Activated naive CD8-positive, alpha-beta T cell treated with anti-CD3 and anti-CD28 coated beads, Interleukin-2, amount 50 U/mL, for 24 hours (primary cell): ENCODE measurements at places on chromosomes 2 and 18.

DNA sequence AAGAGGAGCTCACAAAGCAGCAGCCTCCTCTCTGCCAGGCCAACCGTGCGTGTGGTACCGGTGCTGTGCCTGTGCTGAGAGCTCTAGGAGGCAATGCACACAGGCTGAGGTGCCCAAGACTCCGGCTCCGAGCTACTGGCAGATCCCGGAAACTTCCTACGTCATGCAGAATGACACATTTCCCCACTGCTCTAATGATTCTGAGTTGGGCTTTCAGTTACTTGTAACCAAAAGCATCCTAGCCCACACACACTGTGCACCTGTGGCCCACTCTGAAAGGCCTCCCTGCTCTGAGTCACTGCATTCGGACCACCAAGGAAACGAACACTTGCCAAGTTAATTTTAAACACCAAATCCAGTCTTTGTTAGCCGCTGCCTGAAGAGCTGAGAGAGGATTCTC is 9.3 kb upstream of the RNU4ATAC start:
- no peak for DNase-seq

GRCh38 chr2:205218056-205218455 is 464.2 kb upstream of the NRP2 start:
- no peak for DNase-seq

- DNase-seq = no peak
Measured at GRCh38 chr18:40431071-40431985, 1523.7 kb upstream of the PIK3C3 start.

DNA sequence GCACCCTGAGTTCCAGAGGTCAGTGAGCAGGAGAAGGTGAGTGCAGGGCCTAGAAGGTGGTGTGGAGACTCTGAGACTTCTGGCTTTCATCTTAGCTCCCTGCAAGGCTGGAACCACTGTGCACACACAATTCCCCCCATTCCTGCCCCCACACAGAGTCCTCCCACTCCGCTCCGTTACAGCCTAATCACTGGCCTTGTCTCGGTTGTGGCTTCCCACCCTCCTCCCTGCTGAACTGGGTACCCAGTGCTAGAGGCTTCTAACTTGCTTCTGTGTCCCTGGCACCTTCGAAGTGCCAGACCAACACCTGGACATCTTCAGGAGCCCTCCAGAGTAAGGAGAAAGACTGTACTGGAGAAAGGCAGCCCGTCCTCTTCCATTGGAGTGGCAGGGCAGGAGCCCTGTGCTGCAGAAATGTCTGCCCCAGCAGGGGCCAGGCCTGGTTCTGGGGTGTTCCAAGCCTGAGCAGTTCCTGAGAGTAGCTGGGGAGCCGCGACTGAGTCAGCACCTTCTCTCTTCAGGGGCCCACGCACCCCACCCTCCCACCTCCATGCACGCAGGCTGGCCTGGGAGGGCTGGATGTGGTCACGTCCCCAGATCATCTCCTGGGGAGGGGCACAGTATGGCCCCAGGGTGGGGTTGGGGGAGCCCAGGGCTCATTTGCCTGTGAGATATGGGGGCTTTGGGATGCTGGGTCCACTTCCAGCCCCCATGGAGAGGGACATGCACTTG is 23.4 kb downstream of the CROCC2 start:
- DNase-seq = no peak

- no peak for DNase-seq
Measured at GRCh38 chr2:203759690-203760365, 53.4 kb downstream of the CD28 start.

GRCh38 chr2:96695602-96696001 is 44.3 kb downstream of the LMAN2L start:
- DNase-seq = no peak

DNA sequence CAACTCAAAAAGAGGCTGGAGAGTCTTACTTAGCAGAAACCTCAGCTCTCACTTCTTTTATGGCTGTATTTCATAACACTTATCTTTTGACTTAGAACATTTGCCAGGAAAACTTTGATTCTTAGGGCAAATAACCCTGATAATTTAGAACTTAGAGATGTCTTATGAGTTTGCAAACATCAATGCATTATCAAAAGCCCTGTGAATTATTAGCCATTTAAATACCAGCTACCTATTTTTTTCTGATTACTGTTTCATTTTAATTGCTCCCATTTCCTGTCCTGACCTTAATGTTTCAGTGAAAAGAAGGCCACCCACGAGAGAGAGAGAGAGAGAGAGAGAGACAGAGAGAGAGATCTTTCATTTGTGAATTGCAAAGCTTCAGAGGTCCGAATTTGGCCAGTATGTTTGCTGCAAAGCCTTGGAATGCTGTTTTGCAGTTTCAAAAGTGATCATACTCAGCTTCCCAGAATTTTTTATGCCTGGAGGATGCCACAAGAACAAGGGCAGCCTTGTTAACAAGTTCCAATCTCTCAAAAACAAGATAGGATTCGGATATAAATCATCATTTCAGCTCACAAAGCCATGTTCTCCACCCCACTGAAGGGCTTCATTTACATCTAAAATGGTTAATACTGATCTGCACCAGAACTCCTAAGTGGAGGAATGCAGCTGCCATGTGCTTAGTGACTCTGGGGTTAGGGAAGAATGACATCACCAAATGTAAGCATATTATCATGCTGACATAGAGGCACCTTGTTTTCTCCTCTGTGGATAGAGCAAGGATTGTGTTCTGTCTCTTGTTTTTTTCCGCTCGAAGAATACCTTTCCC is 478.2 kb downstream of the ARHGAP15 start:
- DNase-seq = no peak

DNA sequence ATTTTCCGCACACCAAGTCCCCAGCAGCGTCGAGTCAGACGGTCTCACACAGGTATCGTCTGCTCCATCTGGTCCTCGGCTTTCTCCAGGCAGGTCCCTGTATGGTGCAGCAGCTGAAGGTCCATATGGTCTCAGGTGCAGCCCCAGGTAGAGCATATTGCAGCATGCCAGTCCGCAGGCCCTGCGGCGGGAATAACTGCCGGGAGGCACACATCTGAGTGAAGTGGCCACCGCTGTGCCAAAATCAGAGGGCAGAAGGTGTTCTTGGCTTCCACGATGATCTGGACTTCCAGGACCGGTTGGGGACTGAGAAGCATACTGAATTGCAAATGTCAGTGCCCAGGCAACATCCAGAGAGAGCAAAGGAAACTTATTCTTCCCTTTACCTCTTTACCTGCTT is 320.3 kb downstream of the RNF144A start:
- DNase-seq = no peak

DNA sequence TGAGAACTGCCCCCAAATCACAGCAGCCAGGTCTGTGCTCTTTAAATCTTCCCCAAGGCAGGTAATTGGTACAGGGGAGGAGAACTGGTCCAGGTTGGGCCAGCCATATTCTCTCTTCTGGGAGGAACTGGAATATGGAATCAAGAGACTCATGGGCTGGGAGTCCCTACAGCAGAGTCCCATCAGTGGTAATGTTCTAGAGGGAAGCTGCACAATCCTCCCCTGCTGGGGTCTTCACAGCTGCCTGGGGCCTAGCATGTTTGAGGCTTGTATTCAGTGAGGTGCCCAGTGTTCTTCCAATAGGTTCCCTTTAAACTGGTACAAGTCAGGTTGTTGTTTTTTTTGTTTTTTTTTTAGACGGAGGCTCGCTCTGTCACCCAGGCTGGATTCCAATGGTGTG is 21.1 kb upstream of the EGR4 start:
- no peak for DNase-seq

GRCh38 chr2:162824304-162824703 is 14.3 kb downstream of the KCNH7 start:
- no peak for DNase-seq

DNA sequence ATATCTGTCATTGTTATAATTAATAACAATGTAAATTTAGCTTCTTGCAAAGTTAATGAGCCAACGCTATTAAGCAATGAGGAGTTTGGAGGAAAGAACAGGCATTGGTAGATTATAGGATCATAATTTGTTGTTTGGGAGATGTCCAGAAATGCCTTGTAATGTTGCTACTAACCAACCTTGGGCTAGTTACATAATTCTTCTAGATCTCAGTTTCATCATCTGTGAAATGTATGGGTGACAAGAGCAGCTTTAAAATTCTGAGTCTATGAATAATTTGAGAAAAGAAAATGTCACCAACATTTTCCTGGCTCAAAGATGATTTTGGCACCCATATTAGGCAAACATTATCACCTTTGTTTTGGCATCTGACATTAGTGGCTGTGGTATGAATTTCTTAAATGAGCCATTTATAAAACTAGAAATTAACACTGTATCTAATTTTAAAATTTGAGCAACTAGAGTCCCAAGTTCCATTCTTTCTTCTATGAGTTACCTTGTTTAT is 2.9 kb downstream of the TMEM178A start:
- DNase-seq = no peak

GRCh38 chr2:190961918-190962487 is 52.0 kb downstream of the STAT1 start:
- DNase-seq = no peak

- no peak for DNase-seq
Measured at GRCh38 chr2:111226876-111227700, 106.4 kb downstream of the BCL2L11 start.

- no peak for DNase-seq
Measured at GRCh38 chr2:117723888-117724434, 90.5 kb upstream of the DDX18 start.

- no peak for DNase-seq
Measured at GRCh38 chr2:68741805-68742306, 7.2 kb downstream of the ARHGAP25 start.

GRCh38 chr2:133975135-133975534 is 278.7 kb upstream of the MGAT5 start:
- no peak for DNase-seq

- DNase-seq = no peak
Measured at GRCh38 chr2:160331258-160332025, 131.4 kb upstream of the ITGB6 start.

DNA sequence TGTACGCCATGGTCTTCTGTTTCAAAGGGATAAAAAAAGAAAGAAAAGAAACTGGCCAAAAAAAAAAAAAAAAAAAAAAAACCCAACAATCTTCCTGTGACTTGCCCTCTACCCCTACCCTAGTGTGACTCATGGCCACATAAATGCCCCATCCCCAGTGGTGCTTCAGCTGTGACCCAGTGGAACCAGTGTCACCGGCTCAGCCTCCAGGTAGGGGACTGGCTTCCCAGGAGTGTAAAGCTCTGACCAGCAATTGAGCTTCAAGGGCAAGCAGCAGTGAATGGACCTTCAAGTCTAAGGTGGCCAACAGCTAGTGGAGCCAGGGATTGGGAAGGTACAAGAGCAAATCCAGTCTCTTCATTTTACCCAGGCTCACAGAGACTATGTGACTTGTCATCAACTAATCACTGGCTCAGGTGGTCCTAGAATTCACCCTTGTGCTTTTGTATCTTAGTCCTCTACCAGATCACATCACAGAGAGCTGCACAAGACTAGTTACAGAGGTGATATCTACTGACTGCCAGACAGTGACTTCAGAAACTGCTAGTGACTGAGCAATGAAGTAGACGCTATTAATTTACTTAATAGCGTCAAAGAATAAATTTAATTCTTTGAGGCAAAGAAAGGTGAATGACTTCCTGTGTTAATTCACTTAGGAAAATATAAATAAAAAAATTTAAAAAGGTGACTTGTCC is 1.3 kb upstream of the TGFBRAP1 start:
- peak; percentile 22 for DNase-seq

DNA sequence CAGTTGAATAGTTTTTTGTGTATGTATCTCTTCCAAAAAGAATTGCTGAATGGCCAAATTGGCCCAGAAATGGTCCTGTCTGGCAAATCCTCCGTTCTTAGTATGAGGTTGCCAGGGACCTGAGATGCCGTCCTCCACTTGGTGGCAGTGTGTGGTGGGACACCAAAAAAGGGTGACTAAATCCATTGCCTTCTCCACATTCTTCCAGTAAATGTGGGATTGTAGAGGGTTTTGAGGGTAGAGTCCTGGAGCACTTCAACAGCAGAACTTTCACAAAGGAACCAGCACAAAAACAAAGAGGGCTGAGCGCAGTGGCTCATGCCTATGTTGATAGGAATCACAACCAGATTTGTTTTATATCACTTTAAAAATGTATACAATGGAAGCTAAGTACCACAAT is 199.9 kb downstream of the BCL2 start:
- no peak for DNase-seq

GRCh38 chr2:10071595-10071994 is 8.6 kb downstream of the CYS1 start:
- DNase-seq = no peak
